Endodermal cell (in vitro differentiated cells): ENCODE measurements at places on chromosomes 16 and 17. TPM values are rescaled to one million over a fixed set of nuclear protein-coding genes. Genes with fewer than 3 reads are reported as not detected.

- DNase-seq = no peak
- peak overlapping the region; percentile 98 for H3K4me3 ChIP-seq
- H3K27me3 ChIP-seq = no peaks in the 10 kb centered on the region
- H3K4me1 ChIP-seq = peaks cover 7% of the 10 kb centered on the region
- H3K27ac ChIP-seq = no peak overlapping the region
- peaks cover 29% of the 10 kb centered on the region for H3K36me3 ChIP-seq
Measured at GRCh38 chr17:14068542-14069250, 608 bp upstream of the COX10 start.

Gene CES5A
- 0.16 TPM in 1 of 3 replicates, not detected in the others for total RNA-seq

DNA sequence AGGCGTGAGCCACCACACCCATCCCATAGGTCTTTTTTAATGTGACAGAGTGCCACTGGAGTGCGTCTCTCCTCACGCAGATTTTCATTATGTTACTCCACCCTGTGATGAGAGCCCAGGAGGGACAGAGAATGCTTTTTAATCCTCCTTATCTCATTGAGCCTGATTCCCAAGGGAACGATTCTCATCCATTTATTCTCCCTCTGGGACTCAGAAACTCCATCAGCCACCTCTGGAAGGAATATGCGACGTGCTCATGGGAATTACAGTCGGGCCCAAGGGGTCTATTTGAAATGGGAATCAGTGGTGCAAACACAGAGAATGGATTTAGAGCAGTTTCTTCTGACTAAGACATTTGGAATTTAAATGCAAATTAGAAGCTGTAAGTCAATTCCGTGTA is 155.9 kb upstream of the HSBP1 start:
- DNase-seq = no peak
- no peaks in the 10 kb centered on the region for H3K4me1 ChIP-seq
- H3K27me3 ChIP-seq = no peaks in the 10 kb centered on the region
- H3K4me3 ChIP-seq = no peak overlapping the region
- H3K36me3 ChIP-seq = no peaks in the 10 kb centered on the region
- no peak overlapping the region for H3K27ac ChIP-seq

Gene GUCY2D
- total RNA-seq = 0.68 and 1.6 TPM in 2 replicates

- no peaks in the 10 kb centered on the region for H3K36me3 ChIP-seq
- H3K4me3 ChIP-seq = no peak overlapping the region
- H3K27ac ChIP-seq = no peak overlapping the region
- H3K27me3 ChIP-seq = peaks cover 75% of the 10 kb centered on the region
Measured at GRCh38 chr17:45900136-45900535, 5.8 kb downstream of the MAPT start.

Gene SLC47A1
- total RNA-seq = 1.4 and 3.1 TPM in 2 replicates
